ENCODE measurements at places on chromosomes 1 and 21.

- DNase-seq = no peak
Observed at GRCh38 chr21:14273736-14274538, 58.0 kb downstream of the RBM11 start.

DNA sequence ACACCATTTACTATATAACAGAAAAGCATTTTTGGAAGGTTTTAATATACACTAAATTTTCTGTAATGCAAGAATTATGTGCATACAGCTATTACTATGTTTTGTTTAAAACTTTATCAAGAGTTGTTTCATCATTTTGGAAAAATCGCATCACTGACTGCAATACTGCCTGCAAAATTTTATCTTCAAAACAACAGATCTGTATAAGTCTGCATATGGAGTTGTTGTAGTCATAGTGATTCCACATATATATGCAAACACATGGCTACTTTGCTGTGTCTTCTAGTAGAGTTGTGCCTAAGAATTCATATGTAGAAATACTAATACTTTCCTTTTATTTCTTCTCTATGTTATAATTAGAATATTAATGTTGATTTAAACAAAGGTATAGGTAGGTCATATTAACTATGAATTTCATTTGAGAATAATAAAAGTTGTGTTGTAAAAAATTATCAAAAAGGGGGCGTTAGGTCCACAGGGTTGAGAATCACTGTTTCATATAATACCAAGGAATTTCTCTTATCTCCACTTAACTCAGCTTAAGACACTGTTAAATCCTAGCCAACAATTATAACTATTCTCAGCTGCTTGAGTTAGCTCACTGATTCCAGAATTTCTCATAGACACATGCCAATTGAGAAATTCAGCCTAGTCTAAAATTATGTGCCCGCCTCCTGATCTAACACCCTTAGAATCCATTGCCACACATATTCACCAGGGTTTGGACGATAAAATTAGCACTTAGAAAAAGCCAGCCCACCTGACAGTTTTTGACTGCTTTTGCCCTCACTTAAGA, 22.9 kb upstream of the LAMC1 start:
- no peak for DNase-seq

GRCh38 chr1:232630047-232630893, at the start of gene SIPA1L2:
TSS of gene SIPA1L2 (minus strand) at chr1:232630133. CDS start at chr1:232515339, 114,794 bp downstream.
- no peak for DNase-seq

DNA sequence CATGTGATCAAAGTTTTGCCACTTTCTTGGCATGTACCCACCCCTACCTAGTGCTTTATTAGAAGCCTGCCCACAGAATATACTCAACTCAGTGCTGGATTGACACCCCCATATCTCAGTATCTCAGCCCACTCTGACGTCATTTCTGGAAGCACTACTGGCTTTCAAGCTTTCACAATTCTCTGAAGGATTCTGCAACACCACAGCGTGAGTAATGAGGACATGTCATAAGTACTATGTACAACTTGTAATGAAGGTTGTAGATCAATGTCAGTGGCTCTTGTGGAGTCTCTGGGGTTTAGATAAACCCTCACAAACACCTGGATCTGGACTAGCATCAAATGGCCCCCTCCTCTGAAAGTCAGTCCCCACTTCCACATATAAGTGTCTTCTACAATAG, 57.2 kb downstream of the TNFSF4 start:
- no peak for DNase-seq

- no peak for DNase-seq
Observed at GRCh38 chr1:151356696-151357095, 9.6 kb upstream of the RFX5 start.

DNA sequence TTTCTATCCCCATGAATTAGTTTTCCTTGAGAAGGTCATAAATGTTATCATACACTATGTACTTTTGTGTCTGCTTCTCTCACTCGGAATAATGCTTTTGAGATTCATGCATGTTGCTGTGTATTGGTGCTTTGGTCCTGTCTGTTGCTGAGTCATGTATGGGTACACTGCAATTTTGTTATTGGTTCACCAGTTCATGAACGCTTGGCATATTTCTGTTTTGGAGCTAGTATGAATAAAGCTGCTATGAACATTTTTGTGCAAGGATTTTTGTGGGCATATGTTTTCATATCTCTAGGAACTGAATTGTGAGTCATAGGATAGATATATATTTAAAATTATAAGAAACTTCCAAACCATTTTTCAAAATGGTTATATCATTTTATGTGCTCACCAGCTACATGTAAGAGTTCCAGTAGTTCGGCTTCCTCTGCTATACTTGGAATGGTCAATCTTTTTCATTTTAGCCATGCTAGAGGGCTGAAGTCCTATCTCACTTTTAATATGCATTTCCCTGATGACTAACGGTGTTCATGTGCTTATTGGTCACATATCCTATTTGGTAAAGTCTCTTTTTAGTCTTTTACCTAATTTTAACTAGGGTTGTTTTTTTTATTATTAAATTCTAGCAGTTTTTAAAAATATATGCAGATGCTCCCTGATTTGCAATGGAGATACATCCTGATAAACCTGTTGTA, 38.2 kb downstream of the ETS2 start:
- DNase-seq = no peak

GRCh38 chr1:163147019-163147418, 55.7 kb downstream of the RGS5 start:
- no peak for DNase-seq

- DNase-seq = no peak
Observed at GRCh38 chr1:9078015-9078751, 8.7 kb upstream of the SLC2A5 start.

DNA sequence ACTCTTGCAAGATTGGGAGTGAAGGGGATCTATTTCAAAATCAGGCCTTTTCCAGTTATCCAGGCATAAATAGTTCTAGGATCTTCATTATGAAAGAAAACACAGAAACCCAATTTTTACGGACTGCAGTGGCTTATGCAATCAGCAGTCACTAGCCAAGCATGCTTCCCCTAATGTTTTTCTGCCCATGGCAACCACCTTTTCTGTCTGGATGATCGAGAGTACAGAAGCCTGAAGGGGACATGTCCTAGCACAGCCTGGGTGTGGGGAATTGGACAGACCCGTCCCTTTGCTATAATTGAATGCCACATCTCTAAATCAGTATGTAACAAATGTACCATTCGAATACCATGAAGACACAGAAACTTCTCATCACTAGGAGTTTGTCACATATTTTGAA, 29.8 kb upstream of the NCAM2 start:
- DNase-seq = no peak

DNA sequence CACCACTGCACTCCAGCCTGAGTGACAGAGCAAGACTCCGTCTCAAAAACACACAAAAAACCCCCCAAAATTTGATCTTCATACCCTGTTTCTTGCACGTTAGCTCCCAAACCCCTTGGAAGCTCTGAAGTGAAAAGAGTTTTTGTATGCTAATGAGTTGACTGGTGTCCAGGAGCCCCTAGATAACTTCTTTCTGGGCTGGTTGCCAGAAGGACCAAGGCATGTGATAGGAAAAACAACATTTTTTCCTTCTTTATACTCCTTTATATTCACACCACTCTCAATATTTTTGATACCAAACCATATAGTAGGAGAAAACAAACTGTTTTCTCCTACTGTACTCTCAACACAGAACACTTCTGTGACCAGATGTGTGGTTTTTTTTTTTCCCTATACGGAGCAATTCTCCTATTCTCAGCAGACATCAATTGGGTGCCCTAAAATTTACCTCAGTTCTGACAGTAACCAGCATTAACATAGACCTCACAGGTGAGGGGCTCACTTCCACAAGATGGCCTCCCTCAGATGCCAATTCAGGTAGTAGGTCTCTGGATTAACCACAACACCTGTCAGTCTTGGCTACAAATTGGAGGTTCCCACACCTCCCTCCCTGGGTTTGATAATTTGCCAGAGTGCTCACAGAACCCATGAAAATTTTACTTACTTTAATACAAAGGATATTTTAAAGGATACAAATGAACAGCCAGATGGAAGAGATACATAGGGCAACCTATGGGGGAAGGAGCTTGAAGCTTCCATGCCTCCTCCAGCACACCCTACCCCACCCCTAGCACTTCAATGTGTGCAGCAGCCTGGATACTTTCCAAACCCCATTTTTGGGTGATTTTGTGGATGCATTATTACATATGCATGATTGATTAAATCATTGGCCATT, 25.6 kb downstream of the ZYG11B start:
- DNase-seq = peak; percentile 55

DNA sequence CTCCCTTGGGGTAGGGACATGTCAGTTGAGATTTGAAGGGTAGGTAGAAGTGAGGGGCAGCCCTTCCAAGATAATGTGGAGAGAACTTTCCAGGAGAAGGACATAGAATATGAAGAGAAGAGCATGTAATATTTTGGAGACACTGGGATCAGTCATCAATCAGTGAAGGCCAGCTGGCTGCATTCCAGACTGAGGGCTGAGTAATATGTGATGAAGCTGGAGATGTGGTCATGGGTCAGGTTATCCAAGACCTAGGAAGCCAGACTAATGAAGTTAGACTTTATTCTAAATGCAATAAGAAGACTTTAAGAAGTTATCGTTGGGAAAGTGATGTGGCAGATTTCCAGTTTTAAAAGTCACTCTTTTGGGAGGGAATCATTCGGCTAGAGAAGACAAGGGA, 262.0 kb downstream of the HMCN1 start:
- DNase-seq = no peak

GRCh38 chr1:227316456-227316855, 1.8 kb downstream of the CDC42BPA start:
- no peak for DNase-seq

DNA sequence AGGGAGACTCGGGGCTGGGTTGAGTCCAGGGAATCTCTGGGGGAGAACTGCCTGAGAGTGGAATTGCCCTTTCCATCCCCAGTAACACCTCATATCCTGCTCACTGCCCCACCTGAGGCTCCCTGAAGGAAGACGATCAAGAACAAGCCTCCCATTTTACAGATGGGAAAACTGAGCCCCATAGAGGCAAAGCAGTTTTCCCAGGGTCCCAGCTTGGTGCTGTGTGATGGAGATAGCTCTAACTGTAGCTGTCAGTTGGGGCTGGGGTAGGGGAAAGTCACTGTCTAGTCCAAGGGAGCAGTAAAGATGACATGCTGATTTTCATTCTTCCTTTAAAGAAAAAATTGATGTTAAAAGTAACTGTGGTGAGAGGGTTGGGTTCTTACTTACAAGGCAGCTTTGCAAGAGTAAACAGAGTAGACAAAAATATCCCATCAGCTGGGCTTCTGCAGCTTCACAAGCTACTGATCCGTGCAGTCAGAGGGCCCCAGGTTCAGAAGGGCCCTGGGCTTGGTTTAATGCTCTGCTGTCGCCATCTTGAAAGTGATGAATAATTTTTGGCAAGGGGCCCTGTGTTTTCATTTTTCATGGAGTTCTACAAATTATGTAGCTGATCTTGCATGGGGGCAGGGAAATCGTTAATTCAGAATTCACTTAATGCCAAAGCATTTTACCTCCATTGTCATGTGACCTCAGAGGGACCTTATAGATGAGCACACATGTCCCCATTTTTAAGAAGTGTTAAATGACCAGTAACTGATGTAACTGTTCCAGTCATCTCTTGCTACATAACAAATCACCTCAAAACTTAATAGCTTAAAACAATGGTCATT, 17.6 kb upstream of the TNFRSF1B start:
- DNase-seq = no peak

GRCh38 chr1:207058252-207058651, 5.2 kb downstream of the PFKFB2 start:
- no peak for DNase-seq

- no peak for DNase-seq
Observed at GRCh38 chr21:36576441-36576840, 96.5 kb upstream of the CLDN14 start.

DNA sequence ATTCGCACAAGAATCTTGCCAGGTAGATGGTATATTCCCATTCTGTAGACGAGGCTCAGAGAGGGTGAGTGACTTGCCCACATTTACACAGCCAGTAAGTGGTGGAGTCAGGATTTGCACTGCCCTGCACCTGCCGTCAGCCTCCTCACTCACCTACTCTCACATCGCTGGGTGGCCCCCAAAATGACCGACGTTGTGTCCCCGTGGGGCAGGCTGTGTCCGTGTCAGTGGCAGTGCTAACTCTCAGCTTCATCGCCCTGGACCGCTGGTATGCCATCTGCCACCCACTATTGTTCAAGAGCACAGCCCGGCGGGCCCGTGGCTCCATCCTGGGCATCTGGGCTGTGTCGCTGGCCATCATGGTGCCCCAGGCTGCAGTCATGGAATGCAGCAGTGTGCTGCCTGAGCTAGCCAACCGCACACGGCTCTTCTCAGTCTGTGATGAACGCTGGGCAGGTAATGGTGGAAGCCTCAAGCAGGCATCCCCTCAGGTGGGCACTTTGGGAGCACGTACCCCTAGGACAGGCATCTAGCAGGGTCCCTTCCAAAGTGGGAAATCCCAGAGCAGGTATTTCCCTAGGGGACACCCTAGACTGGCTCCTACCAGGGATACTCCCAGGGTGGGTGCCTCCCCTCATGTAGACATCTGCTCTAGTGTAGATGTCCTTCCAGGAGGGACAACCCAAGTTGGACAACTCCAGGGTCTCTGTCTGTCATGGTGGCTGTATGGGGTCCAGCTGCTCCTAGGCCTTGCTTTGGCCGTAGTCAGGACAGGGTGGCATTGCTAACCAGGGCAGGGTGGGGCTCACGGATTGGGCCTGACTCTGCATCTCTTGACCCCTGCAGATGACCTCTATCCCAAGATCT, 3.4 kb downstream of the HCRTR1 start:
- DNase-seq = no peak

DNA sequence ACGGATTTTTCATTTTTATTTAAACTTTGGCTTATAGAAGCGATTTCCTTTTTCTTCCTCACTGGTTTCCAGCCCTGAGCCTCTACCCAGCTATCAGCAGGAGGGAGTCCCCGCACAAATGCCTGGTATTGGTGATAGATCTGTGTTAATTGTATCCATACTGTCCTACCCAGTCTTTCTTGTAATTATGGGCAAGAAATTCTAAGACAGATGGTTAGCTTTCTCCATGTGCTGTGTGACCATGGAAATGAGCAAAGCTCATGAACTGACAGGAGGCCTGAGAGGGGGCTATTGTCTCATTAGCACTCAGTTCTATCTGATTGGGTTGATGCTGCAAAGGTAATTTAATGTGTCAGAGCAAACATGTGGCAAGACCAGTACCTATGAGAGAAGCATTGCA, 108.1 kb upstream of the IVNS1ABP start:
- DNase-seq = no peak

- DNase-seq = no peak
Observed at GRCh38 chr1:226076378-226076777, 13.9 kb downstream of the H3-3A start.

DNA sequence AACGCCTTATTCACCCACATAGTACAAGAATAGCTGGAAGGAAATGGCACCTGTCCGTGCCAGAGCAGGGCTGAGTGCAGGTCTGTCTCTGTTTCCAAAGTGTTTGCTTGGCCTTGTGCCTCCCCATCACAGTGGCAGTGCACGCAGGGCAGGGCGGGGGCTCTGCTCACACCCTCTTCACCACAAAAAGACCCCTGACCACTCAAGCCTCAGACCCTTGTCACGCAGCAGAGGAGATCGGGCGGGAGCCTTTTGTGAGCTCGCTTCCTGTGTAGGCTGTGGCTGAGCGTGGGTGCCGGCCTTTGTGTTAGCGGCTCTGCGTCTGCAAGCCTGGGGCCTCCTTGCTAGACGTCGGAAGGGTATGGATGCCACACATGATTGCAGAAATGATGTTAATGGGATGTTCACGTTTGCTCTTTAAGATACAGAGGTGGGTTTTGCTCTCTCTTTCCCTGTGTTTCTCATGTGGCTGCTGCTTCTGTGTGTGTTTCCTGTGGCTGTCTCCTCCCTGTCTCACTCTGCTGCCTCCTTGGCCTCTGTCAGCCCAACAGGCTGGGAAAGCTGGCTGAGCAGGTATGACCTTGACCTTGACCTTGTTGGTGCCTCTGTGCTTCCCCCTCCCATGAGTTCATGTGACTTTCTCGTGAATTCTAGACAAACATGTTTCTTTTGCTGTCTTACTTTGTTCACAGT, 45.4 kb downstream of the S100B start:
- DNase-seq = peak; percentile 10
